Tibial artery (tissue), 4 donors: ENCODE measurements at places on chromosomes 3 and 15.

DNA sequence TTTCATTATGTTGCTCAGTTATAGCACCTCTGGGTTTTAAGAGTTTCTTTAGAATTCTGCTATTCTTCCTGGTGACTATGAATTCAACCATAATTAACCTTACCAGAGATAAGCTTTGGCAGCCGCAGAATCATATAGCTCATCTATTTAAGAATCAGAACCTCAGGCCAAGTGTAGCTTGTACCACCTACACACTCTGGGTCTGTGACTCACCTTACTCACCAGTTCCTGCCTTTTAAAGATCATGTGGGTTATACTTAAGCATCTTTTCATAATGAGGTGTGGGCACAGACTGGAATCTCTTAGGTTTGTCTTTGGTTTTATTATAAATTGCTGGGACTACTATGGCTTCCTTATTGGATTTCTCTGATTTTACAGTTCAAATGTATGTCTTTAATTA, 21.9 kb downstream of the CDV3 start:
- no peak for DNase-seq
- H3K27me3 ChIP-seq, result no peaks in the 10 kb centered on the region
- H3K36me3 ChIP-seq, result peaks cover 7% of the 10 kb centered on the region
- no peak overlapping the region for H3K4me3 ChIP-seq

DNA sequence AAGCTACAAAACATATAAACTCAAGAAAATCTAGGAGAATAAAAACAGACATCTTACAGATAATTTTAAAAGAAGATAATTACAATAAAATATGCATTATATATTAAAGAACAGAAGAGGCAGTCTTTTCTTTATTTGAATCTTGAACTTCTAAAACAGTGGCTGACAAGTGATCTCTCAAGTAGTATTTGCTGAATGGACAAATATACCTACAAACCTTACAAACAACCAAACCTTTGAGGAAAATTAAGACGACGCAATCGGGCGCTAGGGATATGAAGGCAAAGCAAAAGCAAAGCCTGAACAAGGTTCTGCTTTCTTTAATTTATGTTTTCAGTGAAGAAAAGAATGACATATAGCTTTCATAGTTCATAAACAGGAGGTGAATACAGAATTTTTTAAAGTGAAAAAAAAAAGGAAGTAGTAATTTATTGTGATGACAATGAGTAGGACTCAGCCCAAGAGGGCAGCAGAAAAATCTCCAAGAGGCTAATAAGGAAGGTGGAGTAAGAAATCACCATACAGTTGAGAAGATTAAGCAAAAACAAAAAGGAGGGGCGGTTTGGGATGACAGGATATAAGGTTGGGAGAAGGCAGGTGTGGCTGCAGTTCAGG, 347.8 kb downstream of the TBC1D5 start:
- peaks cover 7% of the 10 kb centered on the region for H3K36me3 ChIP-seq
- no peaks in the 10 kb centered on the region for H3K27me3 ChIP-seq
- H3K4me3 ChIP-seq, result no peak overlapping the region

DNA sequence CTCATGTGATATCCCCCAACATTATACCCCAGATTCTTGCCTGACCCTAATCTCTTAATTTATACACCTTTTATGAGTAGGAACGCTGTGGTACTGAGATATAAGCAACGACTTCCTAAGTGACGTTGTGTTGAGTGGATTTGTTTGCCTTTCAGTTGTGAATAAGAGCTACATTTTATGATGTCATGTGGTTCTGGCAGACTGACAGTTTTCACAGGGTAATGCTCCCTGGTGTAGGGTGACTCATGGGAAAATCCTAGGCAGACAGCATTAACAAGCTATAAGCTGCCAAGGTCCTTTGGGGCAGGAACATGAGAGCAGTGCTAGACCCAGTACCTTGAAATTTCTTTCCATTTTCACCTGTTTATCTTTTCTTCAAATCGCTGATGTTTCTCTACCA, 11.2 kb downstream of the C3orf52 start:
- no peak overlapping the region for H3K4me3 ChIP-seq
- H3K4me1 ChIP-seq, result no peaks in the 10 kb centered on the region
- H3K27ac ChIP-seq, result no peak overlapping the region
- H3K27me3 ChIP-seq, result no peaks in the 10 kb centered on the region

- H3K36me3 ChIP-seq, result peaks cover 52% of the 10 kb centered on the region
- no peaks in the 10 kb centered on the region for H3K27me3 ChIP-seq
- H3K4me3 ChIP-seq, result no peak overlapping the region
Observed at GRCh38 chr15:25683911-25684310, 179.2 kb downstream of the ATP10A start.

GRCh38 chr3:53806182-53807116, 39.8 kb downstream of the CHDH start:
- no peaks in the 10 kb centered on the region for H3K36me3 ChIP-seq
- peaks cover 15% of the 10 kb centered on the region for H3K4me1 ChIP-seq
- no peaks in the 10 kb centered on the region for H3K27me3 ChIP-seq
- peak; percentile 53 for DNase-seq
- H3K4me3 ChIP-seq, result no peak overlapping the region

GRCh38 chr3:99969136-99969535, 145.2 kb downstream of the FILIP1L start:
- no peak overlapping the region for H3K27ac ChIP-seq
- no peak overlapping the region for H3K4me3 ChIP-seq
- no peaks in the 10 kb centered on the region for H3K36me3 ChIP-seq
- no peaks in the 10 kb centered on the region for H3K27me3 ChIP-seq
- DNase-seq, result no peak

GRCh38 chr15:35376707-35377106, 169.3 kb downstream of the DPH6 start:
- DNase-seq, result no peak
- H3K4me3 ChIP-seq, result no peak overlapping the region

DNA sequence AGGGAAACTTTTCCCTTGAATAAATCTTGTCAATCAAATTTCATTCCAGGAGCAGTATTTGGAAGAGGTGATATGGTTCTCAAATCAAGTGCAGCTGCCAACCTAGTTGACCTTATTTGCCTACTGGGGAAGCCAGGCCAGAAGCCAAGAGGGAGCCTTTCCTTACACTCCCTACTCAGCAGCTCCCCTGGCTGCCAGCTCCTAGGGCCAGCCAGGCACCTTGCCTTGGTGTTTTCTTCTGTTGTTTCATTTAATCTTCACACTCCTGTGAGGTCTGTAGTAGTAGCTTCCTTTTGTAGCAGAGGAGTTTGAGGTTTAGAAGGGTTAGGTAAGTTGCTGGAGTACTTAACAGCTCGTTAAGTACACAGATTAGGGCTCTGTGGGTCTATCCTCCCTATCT, 22.6 kb downstream of the MKRN2OS start:
- no peak overlapping the region for H3K27ac ChIP-seq
- DNase-seq, result no peak
- H3K27me3 ChIP-seq, result no peaks in the 10 kb centered on the region
- no peak overlapping the region for H3K4me3 ChIP-seq
- H3K36me3 ChIP-seq, result peaks cover 9% of the 10 kb centered on the region

GRCh38 chr3:157180262-157180661, 20.3 kb upstream of the CCNL1 start:
- DNase-seq, result no peak
- H3K27ac ChIP-seq, result no peak overlapping the region
- peaks cover 13% of the 10 kb centered on the region for H3K4me1 ChIP-seq
- peaks cover 10% of the 10 kb centered on the region for H3K36me3 ChIP-seq
